ENCODE measurements at places on chromosomes 7 and 10. TPM values are rescaled to one million over a fixed set of nuclear protein-coding genes. Genes with fewer than 3 reads are reported as not detected.

DNA sequence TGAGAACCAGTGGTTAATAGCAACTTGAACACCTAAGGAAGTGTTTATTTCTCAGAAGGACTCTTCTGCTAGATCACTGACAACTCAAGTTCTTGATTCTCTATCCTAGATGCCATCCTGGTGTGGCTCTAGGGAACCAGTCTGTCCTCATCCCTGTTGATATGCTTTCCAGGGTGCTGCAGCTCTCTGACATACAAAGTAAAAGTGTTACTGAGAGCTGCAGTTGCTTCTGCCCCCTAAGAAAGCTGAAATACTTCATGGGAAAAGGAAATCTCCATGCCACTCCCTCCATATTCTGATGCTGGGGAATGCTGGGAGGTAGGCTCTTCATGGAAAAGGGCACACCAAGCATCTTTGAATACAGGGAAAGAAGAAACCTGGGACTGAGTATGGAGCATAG, 168.1 kb downstream of the KLF6 start:
- no peak for DNase-seq

DNA sequence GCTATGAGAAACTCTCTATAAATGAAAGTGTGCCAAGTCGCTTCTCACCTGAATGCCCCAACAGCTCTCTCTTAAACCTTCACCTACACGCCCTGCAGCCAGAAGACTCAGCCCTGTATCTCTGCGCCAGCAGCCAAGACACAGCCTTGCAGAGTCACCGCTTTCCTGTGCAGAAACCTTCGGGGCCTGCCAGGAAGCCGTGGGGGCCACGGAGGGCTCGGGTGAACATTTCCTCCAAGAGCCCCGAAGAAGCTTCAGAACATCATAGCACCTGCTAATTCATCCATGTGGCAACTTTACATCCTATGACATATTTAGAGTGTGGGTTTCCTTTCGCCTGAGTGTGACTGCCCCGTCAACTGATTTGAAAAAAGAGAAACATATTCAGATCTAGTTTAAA, 55.7 kb upstream of the PRSS58 start:
- DNase-seq, result no peak

DNA sequence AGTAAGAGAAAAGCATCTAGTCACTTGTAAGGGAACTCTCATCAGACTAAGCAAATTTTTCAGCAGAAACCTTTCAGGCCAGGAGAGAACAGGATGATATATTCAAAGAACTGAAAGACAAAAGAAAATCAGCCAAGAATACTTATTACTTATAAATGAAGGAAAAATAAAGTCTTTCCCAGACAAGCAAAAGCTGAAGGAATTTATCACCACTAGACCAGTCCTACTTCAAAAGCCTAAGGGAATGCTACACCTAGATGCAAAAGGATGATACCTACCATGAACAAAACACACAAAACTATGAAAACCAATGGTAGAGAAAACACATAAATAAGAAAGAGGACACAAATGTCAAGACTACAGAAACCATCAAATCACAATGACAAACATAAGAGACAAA, 126.6 kb upstream of the ABCB5 start:
- DNase-seq, result no peak

GRCh38 chr7:108063520-108063933, 60.6 kb upstream of the LAMB1 start:
- DNase-seq, result no peak

- DNase-seq, result no peak
Measured at GRCh38 chr10:79234391-79235315, 112.6 kb upstream of the PPIF start.

DNA sequence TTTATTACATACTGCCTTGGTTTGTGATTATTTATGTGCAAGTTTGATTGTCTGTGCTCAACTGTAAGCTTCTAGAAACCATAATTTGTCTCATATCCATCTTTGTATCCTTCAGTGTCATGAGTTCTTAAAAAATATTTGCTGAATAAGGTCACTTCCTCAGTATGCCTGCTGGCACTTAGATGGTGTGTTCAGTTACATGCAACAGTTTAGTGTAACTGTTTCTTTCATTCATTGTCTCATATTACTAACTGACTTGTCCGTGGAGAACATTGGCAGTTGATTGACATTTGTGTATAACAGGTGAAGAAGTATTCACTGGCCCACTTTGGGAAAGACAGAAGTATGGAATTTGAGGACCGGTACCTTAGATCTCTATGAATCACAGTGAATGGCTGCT, 236.9 kb downstream of the PRKG1 start:
- no peak for DNase-seq

- no peak for DNase-seq
Measured at GRCh38 chr7:155337946-155338631, 40.4 kb downstream of the INSIG1 start.

DNA sequence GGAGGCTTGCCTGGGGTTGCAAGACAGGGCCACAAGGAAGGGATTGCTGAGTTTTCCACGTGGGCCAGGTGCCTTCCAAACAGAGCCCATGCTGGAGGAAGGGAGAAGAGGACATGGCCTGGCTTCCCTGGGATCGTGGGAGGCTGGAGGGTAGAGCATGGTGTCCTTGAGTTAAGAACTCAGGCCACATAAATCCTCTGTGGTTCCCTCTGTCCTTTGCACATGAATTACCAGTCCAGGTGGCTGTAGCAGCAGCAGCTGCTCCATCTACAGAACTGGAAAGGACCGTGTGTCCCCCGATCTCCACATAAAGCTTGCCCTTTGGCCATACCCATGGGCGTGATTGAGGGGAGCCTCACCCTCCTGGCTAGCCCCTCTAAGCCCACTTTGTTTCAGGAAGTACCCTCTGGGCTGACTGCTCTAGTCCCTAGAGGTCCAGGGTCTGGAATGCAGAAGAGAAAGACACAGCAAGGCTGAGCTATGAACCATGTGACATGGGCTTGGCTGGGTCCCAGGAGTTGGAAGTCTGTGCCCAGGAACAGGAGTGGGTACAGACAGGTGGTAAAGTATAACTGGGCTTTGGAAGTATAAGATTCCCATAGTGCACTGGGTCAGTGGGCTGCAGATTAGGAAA, 84.9 kb downstream of the C10orf105 start:
- DNase-seq, result no peak

Gene PPP1R9A
- total RNA-seq, result 28.9 TPM

Gene METTL2B
- 19.1 TPM for total RNA-seq

Measured in lower lobe of right lung (tissue), 2 donors.